ENCODE measurements at places on chromosomes 2 and 18.

- no peak for DNase-seq
Measured at GRCh38 chr2:207055257-207055656, 110.5 kb downstream of the KLF7 start.

DNA sequence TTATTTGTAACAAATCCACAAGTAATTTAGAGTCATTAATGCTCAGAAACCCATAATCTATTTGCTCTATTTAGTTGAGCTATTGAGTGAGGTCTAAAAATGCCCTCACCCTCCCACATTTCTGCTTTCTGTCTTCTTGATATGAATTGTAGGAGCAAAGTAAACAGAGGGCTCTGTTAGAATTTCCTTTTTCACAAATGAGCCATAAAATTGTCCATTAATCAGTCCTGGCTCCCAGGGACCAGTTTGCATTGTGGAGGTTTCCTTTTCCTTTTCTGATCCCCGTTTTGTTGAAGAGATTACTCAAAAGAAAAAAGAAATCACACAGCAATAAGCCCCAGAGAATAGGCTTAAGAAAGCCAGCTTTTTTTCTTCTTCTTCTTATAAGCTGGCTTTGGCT lies 476.7 kb downstream of the EPHA4 start:
- DNase-seq: no peak

GRCh38 chr2:19035238-19035637 lies 323.2 kb downstream of the OSR1 start:
- no peak for DNase-seq

DNA sequence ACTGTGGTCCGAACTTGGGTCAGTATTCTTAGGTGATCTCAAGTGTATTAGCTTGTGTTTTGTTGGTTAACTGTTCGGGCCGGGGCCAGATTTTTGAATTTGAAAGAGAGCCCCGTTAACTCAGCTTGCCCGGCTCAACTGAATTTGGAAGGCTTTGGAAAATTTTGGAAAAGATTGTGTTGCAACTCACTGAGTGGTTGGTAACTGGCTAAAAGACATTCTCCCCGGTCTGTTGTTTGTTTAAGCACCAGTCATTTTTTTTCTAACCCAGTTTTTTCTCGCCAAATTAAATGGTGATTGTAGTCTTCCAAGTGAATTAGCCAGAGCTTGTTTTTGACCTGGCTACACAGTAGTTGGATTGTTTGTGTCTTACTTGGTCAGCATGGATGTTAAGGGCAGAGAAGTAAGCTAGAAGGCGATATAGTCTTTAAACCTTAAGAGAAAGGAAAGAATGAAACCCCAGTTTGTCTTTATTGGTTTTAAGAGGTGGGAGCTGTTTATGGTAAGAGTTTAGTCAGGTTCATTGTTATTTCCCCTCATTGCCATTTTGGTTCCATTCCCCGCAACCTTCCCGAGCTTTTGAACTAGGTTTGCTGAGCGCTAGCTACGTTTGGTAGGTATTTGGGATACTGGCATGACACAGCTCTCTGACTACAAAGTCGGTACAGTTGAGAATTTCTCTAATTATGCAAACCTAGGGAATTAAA lies 2.4 kb downstream of the MAP4K4 start:
- no peak for DNase-seq

DNA sequence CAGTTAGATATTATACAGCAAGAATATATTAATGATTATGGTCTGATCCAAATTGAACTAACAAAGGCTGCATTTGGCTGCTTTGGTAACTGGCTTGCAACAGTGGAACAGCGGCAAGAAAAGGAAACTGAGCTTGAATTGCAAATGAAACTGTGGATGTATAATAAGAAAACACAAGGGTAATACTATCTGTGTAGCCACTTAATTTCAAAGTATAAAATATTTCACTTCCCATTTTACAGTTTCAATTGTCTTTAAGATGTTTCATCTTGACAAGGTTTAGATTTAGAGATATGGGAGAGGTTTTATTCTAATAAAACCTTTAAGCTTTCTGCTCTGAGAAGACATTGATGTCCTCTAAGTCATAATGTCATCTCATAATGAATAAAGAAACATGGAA lies 23.8 kb downstream of the WDR75 start:
- no peak for DNase-seq

GRCh38 chr18:58027341-58027740 lies 16.7 kb upstream of the NEDD4L start:
- no peak for DNase-seq

DNA sequence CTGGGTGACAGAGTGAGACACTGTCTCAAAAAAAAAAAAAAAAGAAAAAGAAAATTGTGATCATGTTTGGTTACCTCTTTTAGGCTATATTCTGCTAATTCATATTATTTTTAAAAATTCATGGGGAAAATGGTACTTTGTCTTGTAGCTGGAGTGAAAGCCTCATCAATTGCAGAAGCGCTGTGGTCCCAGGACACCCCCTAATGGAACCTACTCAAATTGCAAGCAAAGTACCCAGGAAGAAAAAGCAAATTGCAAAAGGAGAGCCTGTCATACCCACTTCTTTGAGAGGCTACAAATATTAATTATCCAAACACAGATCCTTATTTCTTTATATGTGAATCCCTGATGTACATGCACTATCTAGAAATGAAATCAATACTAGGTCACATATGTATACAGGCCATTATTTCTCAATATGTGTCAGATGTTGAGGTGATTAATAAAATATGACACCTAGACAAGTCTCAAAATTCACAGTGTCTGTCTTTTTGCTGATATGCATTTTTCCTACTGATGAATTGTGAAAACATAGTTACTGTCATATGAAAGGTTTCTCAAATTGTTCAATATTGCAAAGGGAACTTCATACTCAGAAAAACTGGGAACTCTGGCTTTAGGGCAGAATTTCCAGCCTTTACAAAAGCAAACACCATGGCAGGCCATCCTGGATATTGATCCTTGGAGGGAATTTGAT lies 12.6 kb downstream of the CRACDL start:
- no peak for DNase-seq
